Natural killer cell (primary cell): ENCODE measurements at places on chromosomes 13 and 19. TPM values are rescaled to one million over a fixed set of nuclear protein-coding genes. Genes with fewer than 3 reads are reported as not detected.

Gene ZNF441
- total RNA-seq = 7.1 TPM

Gene DCT
- total RNA-seq = 0.16 TPM

- DNase-seq = no peak
- H3K4me1 ChIP-seq = no peaks in the 10 kb centered on the region
- no peaks in the 10 kb centered on the region for H3K27me3 ChIP-seq
- H3K36me3 ChIP-seq = peaks cover 70% of the 10 kb centered on the region
Measured at GRCh38 chr13:48255954-48256353, 22.9 kb downstream of the ITM2B start.

DNA sequence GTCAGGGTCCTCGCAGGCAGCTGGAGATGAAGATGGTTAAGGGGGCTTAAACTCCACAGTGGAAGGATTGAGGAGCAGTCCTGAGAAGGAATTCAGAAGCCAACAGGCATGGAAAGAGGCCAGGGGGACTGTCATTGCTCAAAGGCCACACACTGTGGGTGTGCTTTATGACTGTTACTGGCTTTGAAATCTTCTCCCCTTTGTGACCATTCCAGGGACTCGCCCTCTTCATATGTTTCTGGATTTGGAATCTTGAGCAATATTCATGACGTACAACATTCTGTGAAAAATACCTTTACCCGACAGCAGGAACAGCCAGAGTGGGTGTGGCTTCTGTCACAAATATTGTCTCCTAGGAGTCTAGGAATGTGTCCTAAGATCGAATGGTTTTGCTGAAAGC is 16.6 kb downstream of the CEACAM7 start:
- no peak overlapping the region for H3K27ac ChIP-seq
- H3K36me3 ChIP-seq = no peaks in the 10 kb centered on the region
- no peak for DNase-seq
- H3K4me3 ChIP-seq = no peak overlapping the region

DNA sequence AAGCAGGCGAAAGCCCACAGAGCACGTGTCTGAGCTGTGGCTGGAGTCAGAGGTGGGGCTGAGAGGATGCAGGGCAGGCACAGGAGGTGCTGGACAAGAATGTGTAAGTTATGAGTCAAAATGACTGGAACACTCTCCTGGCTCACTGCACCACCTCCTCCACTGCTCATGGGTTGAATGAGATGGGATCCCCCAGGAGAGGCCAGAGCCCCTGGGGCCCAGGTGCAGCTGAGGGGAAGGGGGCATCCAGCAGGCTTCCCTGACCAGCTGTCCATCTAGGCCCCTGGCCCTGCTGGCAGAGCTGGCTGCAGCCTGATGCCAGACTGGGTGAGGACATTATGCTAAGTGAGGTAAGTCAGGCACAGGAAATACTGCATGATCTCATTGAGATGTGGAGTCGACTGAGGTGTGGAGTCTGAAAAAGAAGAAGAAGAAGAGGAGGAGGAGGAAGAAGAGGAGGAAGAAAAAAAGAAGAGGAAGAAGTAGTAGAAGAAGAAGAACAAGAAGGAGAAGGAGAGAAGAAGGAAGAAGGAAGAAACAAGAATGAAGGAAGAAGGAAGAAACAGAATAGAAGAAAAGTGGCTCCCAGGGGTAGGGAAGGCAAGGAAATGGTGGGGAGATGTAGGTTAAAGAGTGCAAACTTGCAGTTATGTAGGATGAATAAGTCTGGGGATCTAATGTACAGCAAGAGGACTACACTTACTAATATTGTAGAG is 747.4 kb downstream of the UQCRFS1 start:
- no peak overlapping the region for H3K4me3 ChIP-seq
- DNase-seq = no peak
- H3K27ac ChIP-seq = no peak overlapping the region
- no peaks in the 10 kb centered on the region for H3K27me3 ChIP-seq
- H3K36me3 ChIP-seq = no peaks in the 10 kb centered on the region
